Adrenal gland (tissue), 19 donors: ENCODE measurements at places on chromosomes 4 and X.

- no peaks in the 10 kb centered on the region for H3K27me3 ChIP-seq
- H3K36me3 ChIP-seq, result no peaks in the 10 kb centered on the region
- no peak overlapping the region for H3K4me3 ChIP-seq
- no peak overlapping the region for H3K27ac ChIP-seq
- no peak for DNase-seq
- H3K4me1 ChIP-seq, result no peaks in the 10 kb centered on the region
Observed at GRCh38 chr4:22534374-22534773, 18.5 kb upstream of the ADGRA3 start.

- peak overlapping the region; percentile 46 for H3K4me3 ChIP-seq
- H3K27ac ChIP-seq, result peak overlapping the region; percentile 90
- H3K4me1 ChIP-seq, result peaks cover 49% of the 10 kb centered on the region
- H3K27me3 ChIP-seq, result no peaks in the 10 kb centered on the region
- no peaks in the 10 kb centered on the region for H3K36me3 ChIP-seq
Observed at GRCh38 chr4:185774845-185775680, 36.9 kb downstream of the SORBS2 start.

DNA sequence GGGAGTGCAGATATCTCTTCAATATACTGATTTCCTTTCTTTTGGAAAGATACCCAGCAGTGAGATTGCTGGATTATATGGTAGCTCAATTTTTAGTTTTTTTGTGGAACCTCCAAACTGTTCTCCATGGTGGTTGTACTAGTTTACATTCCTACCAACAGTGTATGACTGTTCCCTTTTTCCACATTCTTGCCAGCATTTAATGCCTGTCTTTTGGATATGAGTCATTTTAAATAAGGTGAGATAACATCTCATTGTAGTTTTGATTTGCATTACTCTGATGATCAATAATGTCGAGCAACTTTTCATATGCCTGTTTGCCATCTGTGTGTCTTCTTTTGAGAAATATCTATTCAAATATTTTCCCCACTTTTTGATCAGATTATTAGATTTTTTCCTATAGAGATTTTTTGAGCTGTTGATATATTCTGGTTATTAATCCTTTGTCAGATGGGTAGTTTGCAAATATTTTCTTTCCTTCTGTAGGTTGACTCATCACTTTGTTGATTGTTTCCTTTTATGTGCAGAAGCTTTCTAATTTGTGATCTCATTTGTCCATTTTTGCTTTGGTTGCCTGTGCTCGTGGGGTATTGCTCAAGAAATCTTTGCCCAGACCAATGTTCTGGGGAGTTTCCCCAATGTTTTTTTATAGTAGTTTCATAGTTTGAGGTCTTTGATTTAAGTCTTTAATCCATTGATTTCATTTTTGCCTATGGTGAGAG lies 552.7 kb downstream of the ZNF674 start:
- H3K27me3 ChIP-seq, result peaks cover 3% of the 10 kb centered on the region
- DNase-seq, result no peak
- H3K27ac ChIP-seq, result no peak overlapping the region

- no peak overlapping the region for H3K4me3 ChIP-seq
- no peaks in the 10 kb centered on the region for H3K36me3 ChIP-seq
- no peak for DNase-seq
- H3K27me3 ChIP-seq, result no peaks in the 10 kb centered on the region
- H3K4me1 ChIP-seq, result no peaks in the 10 kb centered on the region
Observed at GRCh38 chr4:103050736-103051436, 25.7 kb downstream of the SLC9B2 start.

DNA sequence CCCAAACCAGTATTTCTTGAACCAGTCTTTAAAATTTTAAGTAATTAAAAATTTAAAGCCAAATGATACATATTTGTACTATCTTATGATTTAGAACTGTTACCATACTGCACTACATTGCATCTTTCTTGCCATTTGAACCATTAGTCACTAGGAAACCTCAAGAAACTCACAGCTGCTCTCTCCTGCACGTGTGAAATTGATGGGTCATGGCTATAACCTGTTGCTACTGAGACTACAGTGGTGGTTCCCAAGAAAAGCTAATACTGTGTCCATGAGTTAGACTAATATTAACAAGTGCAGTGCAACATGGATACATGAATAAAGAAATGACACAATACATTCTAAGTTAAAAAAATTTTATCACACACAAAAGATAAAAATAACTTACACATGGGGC lies 88.4 kb downstream of the PDE5A start:
- H3K4me3 ChIP-seq, result no peak overlapping the region
- no peaks in the 10 kb centered on the region for H3K27me3 ChIP-seq
- H3K4me1 ChIP-seq, result peaks cover 12% of the 10 kb centered on the region
- no peak overlapping the region for H3K27ac ChIP-seq

GRCh38 chrX:118347736-118348135 lies 1.8 kb downstream of the WDR44 start:
- H3K36me3 ChIP-seq, result no peaks in the 10 kb centered on the region
- peaks cover 29% of the 10 kb centered on the region for H3K4me1 ChIP-seq
- no peak overlapping the region for H3K27ac ChIP-seq
- H3K27me3 ChIP-seq, result no peaks in the 10 kb centered on the region

GRCh38 chr4:184386271-184386781 lies 88.0 kb downstream of the IRF2 start:
- DNase-seq, result no peak
- H3K27me3 ChIP-seq, result no peaks in the 10 kb centered on the region
- peaks cover 21% of the 10 kb centered on the region for H3K4me1 ChIP-seq

GRCh38 chrX:133402830-133403625 lies 12.3 kb downstream of the GPC4 start:
- H3K4me3 ChIP-seq, result no peak overlapping the region
- no peak overlapping the region for H3K27ac ChIP-seq
- no peaks in the 10 kb centered on the region for H3K36me3 ChIP-seq
- no peaks in the 10 kb centered on the region for H3K4me1 ChIP-seq

DNA sequence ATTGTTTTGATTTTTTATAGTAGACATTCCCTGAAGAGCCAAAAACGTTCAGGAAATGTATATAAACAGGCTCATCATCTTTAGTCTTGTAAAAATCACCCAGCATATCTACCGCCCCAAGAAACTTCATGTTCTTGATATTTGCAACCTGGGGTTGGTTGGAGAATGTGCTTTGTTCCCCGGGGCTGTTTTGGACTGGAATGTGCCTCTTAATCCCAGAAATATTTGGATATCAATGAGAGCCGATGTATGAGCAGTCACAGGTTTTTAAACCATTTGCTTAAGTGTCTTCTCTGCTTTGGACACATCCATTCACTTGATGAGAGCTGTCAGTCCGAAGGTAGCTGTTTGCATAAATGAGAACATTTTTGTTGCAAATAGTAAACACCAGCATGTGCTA lies 449.7 kb downstream of the PCDH7 start:
- H3K36me3 ChIP-seq, result no peaks in the 10 kb centered on the region
- H3K27me3 ChIP-seq, result no peaks in the 10 kb centered on the region
- no peak overlapping the region for H3K4me3 ChIP-seq
- H3K27ac ChIP-seq, result no peak overlapping the region
